ENCODE measurements at places on chromosomes 3 and 15. TPM values are rescaled to one million over a fixed set of nuclear protein-coding genes. Genes with fewer than 3 reads are reported as not detected.

The CHRM5 gene
- not detected for total RNA-seq

The GPR160 gene
- 1.4 TPM for total RNA-seq

- ATAC-seq, result no peak
Observed at GRCh38 chr15:48408327-48408726, 77.1 kb downstream of the DUT start.

DNA sequence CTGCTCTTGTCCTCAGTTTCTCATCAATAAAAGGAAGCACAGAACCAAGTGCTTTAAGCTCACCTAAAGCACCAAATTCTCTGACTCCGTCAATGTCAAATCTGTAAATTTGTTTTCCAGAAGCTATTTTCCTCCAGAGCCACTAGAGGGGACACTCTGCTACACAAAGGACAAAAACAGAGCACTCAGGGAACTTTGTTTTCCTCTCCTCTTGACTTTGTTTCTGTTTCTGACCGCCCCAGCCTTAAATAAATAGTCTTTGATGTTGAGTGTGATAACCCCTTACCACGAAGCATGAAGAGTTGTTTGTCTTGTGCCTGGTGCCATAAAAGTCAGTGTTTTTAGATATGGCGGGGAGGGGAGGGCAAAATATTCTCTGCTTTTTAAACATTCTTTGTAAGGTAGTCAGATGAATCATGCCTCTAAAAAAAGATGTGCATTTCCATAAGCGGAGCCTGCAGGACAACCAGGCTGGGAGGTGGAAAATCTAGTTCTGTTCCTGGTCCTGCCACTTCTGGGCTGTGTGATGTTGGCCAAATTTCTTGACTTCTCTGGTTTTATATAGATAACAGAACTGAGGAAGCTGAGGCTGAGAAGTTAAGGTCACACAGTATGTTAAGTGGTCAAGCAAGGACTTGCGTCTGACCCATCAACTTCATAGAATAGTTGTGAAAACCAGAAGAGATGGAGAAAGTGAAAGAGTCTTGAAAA, 7.3 kb upstream of the ZBTB38 start:
- ATAC-seq, result peak; percentile 69

DNA sequence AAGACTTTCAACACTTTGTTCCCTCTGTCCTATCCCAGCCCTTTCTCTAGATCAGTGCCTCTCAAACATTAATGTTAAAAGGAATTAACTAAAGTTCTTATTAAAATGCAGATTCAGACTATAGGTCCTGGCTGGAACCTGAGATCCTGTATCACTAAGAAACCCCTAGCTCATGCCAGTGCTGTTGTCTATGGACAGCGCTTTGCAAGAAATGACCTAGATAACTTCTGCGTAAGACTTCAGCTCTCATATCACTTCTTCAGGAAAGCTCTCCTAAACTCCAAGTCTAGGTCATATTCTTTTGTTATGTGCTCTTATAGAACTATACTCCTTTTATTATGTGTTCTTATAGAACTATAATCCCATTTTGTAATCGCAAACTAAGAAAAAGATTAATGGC, 67.8 kb upstream of the CDIN1 start:
- ATAC-seq, result no peak

GRCh38 chr15:31155151-31155550, 53.6 kb upstream of the TRPM1 start:
- ATAC-seq, result no peak

GRCh38 chr3:197495999-197496745, 59.6 kb downstream of the BDH1 start:
- no peak for ATAC-seq

All from esophagus mucosa (tissue), 1 donor.